ENCODE measurements at places on chromosomes 13 and 19.

DNA sequence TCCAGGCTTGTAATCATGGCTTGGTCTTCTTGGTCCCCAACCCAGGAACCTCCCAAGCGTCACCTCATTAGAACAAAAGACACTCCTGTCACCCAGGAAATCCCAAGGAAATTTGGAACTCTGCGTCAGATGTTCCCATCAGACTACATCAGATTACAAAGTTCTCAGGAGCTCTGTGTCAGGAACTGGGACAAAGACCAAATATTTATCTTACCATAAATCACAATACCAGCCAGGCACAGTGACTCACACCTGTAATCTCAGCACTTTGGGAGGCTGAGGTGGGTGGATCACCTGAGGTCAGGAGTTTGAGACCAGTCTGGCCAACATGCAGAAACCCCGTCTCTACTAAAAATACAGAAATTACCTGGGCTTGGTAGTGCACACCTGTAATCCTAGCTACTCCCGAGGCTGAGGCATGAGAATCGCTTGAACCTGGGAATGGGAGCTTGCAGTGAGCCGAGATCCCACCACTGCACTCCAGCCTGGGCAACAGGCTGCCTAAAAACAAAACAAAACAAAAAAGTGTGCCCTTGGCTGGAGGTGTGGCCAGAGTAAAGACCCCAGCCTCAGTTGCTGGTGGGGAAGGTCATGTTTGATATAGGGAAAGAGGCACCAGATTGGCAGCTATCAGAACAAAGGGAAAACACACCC lies 16.7 kb upstream of the CCDC124 start:
- DNase-seq: no peak

- DNase-seq: no peak
Observed at GRCh38 chr19:30665449-30665848, 293.3 kb downstream of the ZNF536 start.

GRCh38 chr13:64774915-64775314 lies 2455.2 kb downstream of the PCDH9 start:
- no peak for DNase-seq

GRCh38 chr19:38512277-38512676 lies 78.8 kb downstream of the RYR1 start:
- DNase-seq: no peak

DNA sequence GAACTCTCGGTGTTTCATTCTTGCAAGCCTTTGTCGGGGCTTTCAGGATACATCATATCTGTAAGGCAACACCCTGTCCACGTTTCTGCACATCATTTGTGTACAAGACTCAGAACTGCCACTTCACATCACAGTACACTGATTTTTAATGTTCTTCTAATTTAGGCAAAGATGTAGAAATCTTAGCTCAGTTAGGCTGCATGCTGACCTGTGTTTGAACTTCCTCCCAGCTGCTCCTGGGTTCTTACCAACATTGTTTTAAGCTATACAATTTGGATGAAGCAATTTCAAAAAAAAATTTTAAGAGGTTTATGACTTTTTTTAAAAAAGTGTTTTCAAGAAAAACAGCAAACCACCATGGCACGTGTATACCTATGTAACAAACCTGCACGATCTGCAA lies 1047.9 kb upstream of the SLC10A2 start:
- no peak for DNase-seq

DNA sequence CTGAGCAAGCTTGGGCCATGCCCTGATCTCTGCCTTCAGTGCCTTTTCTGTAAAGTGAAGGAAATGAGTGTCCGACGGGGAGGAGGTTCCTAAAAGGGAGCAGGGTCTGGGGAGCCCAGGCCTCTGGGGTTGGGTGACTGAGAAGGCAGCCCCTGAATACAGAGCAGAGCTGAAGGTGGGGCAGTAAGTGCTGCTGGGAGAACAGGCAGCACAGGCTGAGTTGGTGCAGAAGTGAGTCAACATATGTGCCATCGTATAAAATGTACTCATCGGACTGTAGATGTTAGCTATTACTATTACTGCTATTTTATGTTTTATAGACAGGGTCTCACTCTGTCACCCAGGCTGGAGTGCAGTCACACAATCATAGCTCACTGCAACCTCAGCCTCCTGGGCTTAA lies 1.0 kb upstream of the HAMP start:
- no peak for DNase-seq

- DNase-seq: no peak
Observed at GRCh38 chr13:37594550-37594949, 4.0 kb downstream of the POSTN start.

DNA sequence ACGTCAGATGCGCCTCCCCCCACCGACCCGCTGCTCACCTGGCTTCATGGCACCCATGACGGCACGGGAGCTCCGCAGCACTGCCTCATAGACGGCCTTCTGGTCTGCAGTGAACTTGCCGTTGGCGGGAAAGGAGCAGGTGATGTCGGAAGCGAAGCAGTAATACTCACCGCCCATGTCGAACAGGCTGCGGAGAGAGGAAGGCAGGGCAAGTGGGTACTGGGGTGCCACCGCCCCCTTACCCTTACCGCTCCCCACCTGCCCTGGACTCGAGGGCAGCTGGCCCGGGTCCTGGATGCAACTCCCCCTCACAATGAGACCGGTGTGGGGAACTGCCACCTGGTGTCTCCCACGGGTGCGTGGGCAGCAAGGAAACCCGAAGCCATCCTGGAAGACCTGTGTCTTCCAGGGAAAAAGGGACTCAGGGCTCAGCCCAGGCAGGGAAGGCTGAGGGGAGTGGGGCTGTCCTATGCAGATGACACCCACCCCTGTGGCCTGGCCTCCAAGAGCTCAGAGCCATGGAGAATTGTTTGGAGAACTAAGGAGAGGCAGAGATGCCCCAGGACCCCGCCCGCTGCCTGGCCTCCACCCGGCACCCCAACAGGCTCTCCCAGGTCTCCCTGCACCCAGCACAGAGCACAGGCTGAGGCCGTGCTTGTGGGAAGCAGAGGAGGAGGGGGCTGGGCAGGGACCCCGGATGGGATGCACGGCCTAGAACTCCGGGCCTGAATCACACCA lies 28.3 kb downstream of the CEBPG start:
- DNase-seq: no peak

GRCh38 chr19:2813235-2814160 lies 6.2 kb upstream of the ZNF554 start:
- DNase-seq: no peak

- no peak for DNase-seq
Observed at GRCh38 chr13:72317346-72318109, 409.9 kb downstream of the MZT1 start.

- no peak for DNase-seq
Observed at GRCh38 chr19:2475018-2475701, 767 bp upstream of the GADD45B start.
